ENCODE measurements at places on chromosomes 1 and 21.

- DNase-seq, result no peak
Measured at GRCh38 chr1:159430985-159431384, 1.0 kb upstream of the OR10J4 start.

- DNase-seq, result no peak
Measured at GRCh38 chr1:37854406-37854805, 5.0 kb downstream of the MTF1 start.

DNA sequence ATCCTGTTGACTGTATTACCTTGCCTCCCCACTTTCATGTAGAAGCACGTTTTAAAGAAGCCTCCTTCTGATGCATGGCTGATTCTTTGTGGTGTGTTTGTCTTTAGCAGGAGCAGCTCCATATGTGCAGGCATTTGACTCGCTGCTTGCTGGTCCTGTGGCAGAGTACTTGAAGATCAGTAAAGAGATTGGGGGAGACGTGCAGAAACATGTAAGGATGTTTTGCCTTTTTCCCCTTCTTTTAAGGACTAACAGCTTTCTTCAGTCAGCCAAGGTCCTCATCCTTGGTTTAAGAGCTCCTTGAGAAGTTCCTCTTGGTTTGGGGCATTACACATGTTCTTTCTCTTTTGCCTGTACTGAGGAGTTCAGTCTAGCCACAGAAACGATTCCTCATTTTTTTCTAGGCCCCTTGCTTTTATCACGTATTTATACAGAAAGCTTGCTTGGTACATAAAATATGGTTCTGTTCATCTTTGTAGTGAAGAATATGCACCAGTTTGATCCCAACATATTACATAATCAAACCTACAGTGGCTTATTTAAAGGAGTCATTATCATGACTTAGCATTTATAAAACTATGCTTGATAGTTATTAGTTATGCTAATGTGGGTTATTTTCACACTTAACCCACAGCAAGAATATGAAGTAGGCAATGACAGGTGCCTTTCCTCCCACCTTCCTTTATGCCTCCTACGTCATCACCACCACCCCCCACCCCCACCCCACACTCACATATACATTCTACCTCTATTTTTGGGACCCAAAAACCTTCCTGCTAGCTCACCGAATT lies 19.6 kb downstream of the CAP1 start:
- no peak for DNase-seq

GRCh38 chr1:101161619-101162018 lies 75.2 kb upstream of the S1PR1 start:
- DNase-seq, result no peak

- no peak for DNase-seq
Measured at GRCh38 chr1:113519556-113519955, 129.2 kb downstream of the MAGI3 start.

DNA sequence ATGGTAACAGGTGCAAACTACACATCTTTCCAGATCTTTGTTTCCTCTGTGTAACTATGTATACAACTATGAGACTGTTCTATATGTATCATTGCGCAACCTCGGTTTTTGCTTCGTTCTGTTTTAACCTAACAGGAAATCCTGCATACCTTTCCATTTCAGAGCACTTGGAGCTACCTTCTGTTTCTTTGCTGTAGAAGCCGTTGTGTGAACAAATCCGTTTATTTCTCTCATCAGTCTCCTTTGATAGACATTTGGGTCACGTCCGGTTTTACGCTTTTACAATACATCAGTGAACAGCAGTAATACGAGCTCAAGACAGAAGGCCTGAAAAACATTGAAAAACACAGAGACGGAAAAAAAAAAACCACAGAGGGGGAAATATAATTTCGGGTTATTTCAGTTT lies 10.5 kb downstream of the ATP5IF1 start:
- DNase-seq, result peak; percentile 2

DNA sequence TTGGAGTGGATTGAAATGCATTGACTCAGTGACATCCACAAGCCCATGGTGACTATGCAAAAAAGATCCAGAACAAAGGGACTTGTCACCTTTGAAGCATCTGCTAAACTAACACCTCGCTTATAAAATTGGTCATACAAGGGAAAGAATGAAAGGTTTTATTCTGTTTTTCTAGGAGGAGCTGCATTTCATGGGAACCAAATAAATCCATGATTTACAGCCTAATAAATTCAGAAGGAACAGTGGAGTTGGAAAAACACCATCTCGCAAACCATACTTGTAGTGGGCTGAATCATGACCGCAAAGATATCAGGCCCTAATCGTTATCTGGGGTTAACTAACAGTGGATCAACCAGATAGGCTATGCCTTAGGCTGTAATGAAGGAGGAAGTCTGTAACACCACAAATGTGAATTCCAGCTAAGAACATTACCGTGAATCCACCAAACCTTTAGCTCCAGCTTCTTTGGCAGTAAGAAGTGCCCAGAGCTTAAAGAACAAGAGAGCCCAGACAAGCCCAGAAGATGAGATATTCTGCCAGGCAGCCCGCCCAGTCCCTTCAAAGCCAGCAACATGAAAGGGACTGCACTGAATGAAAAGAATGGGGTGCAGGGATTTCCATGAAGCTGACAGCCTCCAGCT lies 27.4 kb downstream of the RSPH1 start:
- no peak for DNase-seq

DNA sequence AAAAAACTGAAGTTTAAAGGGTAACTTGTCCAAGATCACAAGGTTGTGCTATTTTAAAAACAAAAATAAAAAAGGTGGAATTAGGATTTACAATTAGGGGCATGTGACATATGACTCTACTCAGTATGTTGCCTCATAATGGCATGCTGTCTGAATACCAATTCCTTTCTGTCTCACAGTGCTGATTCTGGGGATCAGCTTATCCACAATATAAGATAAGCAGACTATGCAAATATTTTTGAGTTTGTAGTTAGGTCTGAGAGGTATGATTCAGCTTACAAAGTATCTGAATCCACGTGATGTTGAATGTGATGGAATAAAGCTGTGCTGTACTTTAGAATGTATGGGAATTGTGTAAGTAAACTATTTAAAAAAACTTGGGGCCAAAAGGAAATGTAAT lies 216.6 kb downstream of the HHIPL2 start:
- no peak for DNase-seq

GRCh38 chr1:156884560-156885184 lies 8.8 kb upstream of the PEAR1 start:
- no peak for DNase-seq

- no peak for DNase-seq
Measured at GRCh38 chr1:9753121-9753531, 70.6 kb downstream of the CLSTN1 start.

GRCh38 chr1:58927041-58927721 lies 143.3 kb upstream of the JUN start:
- no peak for DNase-seq

DNA sequence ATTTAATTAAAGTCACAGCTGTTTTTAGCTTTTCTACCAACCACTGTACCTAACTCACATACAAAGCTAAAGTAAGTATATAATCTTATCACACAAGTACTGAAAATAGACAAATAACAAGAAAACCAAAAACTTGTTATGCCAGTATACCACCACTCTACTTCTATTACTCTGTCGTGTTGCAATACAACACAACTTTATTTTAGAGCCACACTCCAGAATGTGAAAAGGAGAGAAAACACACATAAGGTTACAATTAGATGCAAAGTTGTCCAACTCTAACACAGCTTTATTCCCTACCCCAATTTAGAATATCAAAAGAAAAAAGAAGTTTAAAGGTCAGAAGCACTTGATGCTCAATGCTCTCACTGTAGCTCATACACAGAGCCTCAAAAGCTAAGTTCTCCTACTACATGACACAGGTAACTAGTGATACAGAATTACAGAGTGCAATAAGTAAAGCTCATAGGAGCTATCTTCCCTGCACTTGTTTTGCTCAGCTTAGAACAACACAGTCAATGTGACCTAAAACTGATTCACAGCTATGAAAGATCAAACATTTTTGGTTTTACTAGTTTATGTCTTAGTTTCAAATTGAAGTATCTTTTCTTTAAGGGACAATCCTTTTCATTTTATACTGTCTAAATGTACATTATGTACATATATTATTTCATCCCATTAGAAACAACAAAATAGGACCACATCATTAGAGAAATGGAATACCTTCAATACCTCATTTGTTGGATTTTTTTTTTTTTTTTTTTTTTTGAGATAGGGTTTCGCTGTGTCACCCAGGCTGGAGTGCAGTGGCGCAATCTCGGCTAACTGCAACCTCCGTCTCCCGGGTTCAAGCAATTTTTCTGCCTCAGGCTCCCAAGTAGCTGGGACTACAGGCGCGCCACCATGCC lies 29.2 kb downstream of the EYA3 start:
- DNase-seq, result no peak

DNA sequence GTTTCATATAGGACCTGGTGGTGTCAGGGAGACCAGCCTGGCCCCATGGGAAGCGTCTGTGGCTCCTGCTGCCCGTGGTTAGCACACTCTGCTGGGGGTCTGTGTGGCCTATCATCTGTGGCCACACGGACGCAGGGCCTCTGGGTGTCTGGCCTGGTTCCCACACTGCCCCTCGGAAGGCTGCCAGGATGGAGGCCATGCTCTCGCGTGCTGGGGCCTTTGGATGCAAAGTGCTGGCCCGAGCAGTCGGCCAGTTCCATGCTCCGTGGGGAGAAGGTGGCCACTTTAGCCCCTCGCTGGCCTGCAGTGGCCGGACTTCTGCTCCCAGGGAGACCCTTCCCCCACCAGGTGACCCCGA lies 20.8 kb upstream of the LRRC3 start:
- no peak for DNase-seq

- no peak for DNase-seq
Measured at GRCh38 chr1:179310721-179311120, 17.1 kb downstream of the SOAT1 start.

- DNase-seq, result no peak
Measured at GRCh38 chr1:187129132-187129531, 300.4 kb downstream of the PLA2G4A start.

GRCh38 chr1:68231627-68232288 lies 565 bp downstream of the WLS start:
- peak; percentile 46 for DNase-seq

- no peak for DNase-seq
Measured at GRCh38 chr1:61818992-61819391, 76.7 kb downstream of the PATJ start.

- no peak for DNase-seq
Measured at GRCh38 chr1:81437649-81438048, 363.1 kb upstream of the ADGRL2 start.

- no peak for DNase-seq
Measured at GRCh38 chr21:29448766-29449165, 150.0 kb downstream of the BACH1 start.

DNA sequence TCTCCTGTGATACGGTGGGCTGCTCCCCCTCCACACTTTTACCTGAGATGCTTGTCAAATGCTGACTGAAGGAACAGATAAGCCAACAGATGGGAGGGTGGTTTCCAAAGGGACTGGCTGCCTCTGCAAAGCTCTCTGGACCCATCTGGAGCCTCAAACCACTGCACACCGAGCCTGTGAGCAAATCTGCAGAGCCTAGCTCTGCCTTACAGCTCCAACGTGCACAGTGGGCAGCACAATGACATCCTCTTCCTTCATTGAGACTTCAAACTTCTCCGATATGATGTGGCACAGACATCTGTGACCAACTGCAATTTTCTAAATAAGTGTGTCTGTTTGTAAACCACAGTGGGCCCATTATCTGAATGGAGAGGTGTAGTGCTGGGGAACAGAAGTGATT lies 26.2 kb upstream of the KNCN start:
- no peak for DNase-seq

DNA sequence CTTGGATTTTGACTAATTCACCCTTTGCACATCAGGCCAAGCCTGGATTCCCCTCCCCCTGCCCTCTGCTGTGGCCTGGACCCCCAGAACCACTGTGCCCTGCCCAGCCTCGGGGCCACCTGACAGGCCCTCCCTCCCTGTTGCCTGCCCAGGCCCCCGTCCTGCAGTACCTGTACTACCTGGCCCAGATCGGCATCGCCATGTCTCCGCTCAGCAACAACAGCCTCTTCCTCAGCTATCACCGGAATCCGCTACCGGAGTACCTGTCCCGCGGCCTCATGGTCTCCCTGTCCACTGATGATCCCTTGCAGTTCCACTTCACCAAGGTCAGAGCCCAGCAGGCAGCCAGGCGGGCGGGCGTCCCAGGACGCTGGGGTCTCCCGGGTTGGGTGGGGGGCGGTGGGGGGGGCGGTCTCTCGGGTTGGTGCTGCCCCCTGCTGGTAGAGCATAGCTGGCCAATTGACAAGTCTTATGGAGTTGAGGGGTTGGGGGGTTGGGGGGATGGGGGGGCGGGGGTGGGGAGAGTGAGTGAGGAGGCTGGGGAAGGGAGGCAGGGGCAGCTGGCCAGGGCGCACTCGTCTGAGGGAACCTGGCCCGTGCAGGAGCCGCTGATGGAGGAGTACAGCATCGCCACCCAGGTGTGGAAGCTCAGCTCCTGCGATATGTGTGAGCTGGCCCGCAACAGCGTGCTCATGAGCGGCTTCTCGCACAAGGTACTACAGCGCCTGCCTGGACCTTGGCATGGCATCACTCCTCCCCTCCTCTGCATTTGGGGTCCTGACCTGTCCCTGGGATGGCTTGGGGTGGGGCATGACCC lies 10.7 kb downstream of the AMPD2 start:
- DNase-seq, result no peak

DNA sequence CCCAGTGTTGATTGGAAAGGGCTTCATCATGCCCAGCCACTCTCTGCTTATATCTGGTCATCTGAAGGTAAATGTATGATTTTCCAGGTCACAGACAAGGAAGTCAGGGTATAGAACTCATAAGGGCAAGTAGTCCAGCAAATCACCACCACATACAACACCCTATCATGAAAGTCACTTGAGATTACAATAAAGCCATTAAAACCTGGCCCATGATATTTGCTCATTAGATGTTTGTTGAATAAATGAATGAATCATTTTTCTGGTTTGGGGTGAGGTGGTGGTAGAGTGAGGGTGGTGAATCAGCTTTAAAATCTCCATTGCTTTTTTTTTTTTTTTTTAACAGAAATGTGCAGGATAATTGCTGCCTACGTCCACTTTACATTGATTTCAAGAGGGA lies 91.9 kb downstream of the TGFB2 start:
- DNase-seq, result no peak

DNA sequence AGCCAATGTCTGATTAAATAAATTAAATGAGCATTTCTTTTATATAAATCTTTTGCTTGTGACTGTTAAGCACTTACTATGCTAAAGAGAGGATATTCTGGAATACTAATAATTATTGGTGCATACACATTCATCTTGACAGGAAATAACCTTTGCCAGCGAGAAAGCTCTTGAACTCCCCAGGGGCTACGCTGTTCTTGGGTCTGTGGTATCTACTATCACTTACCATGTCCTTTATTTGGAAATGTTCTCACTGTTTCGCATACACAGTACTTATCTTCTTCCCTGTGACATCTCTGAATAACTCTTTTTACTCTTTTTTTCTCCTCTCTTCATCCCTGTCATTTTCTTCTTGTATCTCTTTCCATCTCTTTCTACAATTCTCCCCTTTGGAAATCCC lies 178.7 kb downstream of the GABPA start:
- DNase-seq, result no peak

GRCh38 chr1:14100919-14101318 lies 400.9 kb downstream of the PRDM2 start:
- no peak for DNase-seq

All from NCI-H748 treated with DMSO at 0.1 percent for 48 hours (cell line).